CD4-positive, CD25-positive, alpha-beta regulatory T cell (primary cell): ENCODE measurements at places on chromosomes 3 and 15.

- DNase-seq, result no peak
Measured at GRCh38 chr15:101637516-101637915, 14.7 kb downstream of the TM2D3 start.

DNA sequence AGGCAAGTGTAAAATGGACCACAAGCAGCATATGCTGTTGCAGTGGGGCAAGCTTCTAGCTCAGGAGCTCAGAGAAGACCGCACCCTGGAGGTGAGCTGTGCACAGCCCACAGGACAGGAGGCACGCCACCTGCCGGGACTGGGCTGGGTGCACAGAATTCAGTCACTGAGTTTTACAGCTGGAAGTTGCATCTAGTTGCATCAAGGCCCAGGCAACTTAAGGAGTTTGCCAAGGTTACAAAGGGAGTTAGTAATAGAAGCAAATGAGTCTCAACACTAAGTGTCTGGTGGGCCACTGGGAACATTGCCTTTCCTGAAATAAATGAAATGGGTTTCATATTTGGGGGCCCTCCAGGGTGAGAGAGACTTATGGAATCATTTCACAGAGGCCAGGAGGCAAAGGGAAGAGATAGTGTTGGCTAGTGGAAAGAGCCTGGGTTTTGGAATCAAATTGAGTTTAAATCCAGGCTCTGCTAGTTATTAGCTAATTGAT, 36.0 kb upstream of the TIMP4 start:
- peak; percentile 8 for DNase-seq

- DNase-seq, result no peak
Measured at GRCh38 chr15:65732698-65733097, 59.4 kb downstream of the DENND4A start.

GRCh38 chr3:97917813-97918536, 54.3 kb downstream of the RIOX2 start:
- no peak for DNase-seq

DNA sequence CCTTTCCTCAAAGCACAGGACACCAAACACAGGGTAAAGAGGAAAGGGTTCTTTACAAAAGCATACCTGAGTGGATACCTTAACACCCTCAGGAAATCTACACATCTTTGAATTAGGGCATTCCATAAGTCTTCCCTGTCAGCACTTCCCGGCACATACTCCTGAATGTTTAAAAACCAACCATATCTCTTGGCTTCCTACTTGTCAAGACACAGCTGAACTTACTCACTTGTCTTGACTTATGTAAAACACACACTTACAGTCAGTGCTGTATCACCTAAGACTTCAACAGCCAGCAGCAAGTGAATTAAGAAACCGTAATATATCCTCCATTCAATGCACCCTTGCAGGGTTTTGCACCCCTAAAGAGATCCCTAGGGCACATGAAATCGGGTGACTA, 17.5 kb downstream of the IL1RAP start:
- no peak for DNase-seq

DNA sequence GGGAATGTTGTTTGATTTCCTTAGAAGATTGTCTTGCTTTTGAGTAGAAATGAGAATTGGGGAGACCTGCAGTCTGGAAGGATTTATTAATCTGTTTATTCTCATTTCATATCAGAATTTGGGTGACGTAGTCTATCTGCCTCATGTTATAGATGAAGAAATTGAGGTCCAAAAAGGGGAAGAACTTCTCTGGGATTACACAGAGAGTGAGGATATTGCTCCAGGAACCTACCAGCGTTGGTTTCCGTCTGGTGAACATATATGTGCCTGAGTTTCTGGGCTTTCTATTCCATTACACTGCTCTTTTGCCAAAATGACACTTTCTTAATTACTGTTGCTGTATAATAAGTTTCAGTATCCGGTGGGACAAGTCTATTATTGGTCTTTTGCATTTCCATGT, 51.8 kb downstream of the CTDSPL start:
- DNase-seq, result no peak

GRCh38 chr3:17602126-17602525, 140.3 kb downstream of the TBC1D5 start:
- no peak for DNase-seq

- no peak for DNase-seq
Measured at GRCh38 chr3:108250626-108251025, 28.4 kb upstream of the IFT57 start.

GRCh38 chr15:68231102-68231818, 1.7 kb upstream of the CLN6 start:
- no peak for DNase-seq

- DNase-seq, result no peak
Measured at GRCh38 chr3:39166932-39167532, 13.6 kb upstream of the CSRNP1 start.

DNA sequence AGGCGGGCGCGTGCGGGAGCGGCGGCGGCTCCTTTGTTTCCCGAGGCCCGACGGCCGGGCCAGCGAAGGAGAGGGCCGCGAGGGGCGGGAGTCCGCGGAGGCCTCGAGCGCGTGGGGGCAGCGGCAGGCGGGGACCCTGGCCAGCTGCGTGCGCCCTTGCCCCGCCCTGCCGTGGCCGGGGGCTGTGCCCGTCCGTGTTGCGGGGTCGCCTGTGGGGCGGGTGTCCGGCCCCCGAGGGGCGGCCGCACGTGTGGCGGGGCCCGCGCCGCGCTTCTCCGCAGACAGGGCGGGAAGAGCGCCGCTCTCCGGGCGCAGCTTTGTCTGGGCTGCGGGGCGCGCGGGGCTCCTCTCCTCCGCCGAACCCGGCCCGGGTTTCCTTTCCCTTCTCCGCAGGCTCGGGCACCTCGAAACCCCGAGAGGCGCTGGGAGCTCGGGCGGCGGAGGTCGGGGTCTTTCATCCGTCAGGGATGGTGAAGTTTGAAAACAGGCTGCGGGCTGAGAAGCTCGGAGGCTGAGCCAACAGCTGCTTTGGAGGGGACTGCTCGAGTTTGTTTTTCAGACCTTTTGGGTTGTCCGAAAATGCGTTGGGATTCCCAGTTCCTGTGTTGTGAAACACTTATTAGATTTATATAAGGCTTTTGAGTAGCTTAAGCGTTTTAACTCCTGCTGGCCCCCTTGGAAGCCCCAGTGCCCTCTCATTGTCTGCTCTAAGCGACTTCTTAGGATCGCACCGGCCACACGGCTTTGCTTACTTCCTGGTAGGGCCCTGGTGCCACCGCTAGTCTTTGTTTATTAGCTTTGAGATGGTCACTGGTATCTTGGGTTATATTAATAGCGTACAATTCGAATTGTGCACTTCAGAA, 817 bp downstream of the USP3 start:
- DNase-seq, result peak; percentile 29

DNA sequence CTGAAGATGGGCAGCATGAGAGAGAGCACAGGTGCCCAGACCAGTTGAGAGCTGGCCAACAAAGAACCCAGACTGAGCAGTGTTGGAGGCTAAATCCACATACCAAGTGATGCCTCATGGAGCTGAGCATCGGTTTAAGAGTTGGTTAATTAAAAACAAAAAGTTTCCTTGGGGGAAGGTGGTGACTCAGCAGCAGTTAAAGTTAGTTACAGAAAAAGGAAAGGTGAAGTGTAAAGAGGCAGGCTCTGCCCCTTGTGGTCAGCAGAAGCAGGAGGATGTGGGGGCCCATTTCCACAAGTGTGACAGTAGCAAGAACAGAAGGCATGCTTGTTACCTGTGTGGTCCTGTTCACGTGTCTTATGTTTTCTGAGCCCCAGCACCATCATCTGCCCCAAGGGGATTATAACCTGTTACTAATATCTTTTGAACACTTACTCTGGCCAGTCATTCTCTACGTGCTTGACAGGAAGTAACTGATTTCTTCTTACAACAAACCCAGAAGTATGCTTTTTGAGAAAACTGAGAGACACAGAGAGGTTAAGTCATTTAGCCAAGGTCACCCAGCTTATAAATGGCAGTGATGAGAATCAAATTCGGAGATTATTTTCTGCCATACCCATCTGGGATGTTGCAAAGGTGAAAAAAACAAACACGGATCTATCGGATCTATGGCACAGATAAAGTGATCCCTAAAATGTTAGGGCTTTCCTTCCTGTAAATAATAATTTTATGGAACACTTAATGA, 91.0 kb downstream of the EPHB1 start:
- peak; percentile 13 for DNase-seq

DNA sequence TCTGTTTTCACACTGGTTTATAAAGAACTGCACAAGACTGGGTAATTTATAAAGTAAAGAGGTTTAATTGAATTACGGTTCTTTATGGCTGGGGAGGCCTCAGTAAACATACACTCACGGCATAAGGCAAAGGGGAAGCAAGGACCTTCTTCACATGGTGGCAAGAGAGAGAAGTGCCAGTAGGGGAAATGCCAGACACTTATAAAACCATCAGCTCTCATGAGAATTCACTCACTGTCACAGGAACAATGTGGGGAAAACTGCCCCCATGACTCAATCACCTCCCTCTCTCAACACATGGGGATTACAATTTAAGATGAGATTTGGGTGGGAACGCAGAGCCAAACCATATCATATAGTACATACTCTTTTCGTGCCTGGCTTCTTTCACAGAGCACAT, 42.4 kb downstream of the MAP2K1 start:
- no peak for DNase-seq

GRCh38 chr15:96037584-96037983, 292.9 kb upstream of the NR2F2 start:
- peak; percentile 2 for DNase-seq

DNA sequence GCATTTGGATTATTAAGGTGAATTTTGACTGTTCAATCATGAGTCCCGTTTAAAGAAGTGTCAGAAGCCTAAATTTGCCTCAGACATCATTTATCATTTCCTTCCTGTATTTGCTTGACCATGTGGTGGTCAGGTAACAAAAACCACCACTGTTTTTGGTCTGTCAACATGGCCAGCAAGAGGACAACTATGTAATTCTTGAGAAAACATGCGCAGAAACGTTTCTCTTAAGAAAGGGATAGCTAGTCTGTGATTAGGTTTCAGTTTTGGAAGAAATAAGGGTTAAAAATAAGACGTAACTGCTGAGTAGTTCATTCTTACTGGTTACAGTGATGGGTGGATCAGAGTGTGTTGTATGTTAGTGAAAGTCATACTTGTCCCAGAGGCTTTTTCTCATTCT, 204.5 kb downstream of the AKAP13 start:
- peak; percentile 29 for DNase-seq

- no peak for DNase-seq
Measured at GRCh38 chr3:41370307-41370706, 171.0 kb downstream of the CTNNB1 start.

DNA sequence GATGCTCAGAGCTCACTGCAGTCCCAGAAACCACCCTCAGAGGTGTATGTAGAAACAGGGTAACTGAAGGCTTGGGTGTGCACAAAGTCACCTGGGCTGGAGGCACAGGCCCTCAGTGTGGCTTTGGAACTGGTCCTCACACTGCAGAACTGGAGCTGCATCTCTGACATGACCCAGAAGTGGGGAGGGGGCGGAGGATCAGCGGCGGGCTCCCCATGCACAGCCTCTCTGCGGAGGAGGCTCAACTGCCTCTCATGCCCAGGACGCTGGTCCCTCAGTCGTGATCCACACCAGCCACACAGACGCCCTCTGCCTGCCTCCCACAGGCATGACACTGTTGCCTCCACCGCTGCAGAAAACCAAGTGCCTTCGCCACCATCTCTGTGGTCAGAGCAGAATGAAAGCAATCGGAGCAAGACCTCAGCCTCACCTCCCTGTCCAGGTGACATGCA, 73.7 kb downstream of the TM2D3 start:
- no peak for DNase-seq

- DNase-seq, result no peak
Measured at GRCh38 chr3:36615861-36616260, 148.5 kb downstream of the DCLK3 start.

- no peak for DNase-seq
Measured at GRCh38 chr3:119548341-119548740, 11.1 kb downstream of the CD80 start.

DNA sequence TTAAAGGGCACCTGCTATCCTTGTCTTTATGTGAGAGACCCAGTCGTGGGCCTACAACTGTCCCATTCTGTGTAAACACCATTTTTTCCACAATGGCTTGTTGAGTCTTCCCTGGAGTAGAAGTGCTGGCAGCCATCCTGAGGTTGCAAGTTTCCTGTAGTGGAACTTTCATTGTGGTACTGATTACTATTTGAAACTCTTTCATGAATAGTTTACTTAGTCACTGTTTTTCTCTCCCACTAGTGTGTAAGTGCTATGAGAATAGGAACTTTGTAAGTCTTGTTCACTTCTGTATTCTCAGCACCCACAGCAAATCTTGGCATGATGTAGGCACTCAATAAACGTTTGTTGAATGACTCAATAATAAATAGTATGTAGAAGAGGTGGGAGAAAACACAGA, 48.6 kb downstream of the RARB start:
- DNase-seq, result no peak

DNA sequence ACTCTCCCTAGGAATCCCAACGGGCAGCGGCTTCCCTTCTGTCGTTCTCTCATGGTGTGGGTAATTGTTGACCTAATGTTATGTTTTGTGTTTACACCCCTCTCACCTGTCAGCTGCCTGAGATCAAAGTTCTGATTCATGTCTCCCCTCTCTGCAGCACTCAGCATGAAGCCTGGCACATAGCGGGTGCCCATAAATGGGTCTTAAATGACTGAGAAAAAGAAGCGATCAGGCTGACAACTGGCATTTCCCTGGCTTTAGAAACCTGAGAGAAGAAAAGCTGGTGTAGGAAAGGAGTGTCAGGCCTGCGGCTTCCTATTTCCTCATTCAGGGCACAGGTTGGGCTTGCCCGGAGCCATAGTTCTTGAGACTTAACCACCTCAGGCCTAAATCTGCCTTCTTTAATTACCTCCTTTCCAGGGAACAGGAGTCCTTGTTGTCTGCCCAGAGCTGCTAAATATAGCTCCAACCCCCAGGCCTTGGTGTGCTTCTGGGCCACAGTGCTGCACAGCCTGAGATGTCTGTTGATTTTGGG, 31.8 kb downstream of the LPP start:
- no peak for DNase-seq

DNA sequence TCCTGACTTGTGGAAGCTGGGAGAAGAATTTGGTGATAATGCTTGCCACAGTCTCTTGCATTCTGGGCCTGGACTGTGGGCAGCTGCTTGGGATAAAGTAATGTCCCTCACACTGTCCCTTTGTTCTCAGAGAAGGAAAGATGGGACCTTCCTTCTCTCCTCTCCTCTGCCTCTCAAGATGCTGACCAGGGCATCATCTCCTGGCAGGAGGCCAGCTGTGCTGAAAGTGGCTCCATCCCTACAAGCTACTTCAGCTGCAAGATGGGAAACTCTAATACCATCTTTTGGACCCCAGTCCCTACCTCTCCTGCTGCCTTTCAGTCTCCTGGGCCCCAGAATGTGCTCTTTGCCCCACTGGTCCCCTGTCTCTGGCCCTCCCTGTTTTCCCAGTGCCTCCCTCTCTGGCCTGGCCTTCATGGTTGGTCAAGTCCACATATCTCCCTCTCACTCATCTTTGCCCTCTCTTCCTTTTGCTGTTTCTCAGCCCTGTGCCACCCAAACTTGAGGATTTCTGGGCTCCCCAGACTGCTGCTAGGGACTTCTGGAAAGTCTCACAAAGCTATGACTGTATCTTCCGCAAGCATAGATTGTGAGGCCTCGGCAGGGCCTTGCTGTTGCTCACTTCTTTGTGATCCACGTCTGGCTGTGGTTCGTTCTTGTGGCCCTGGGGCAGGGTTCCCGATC, 7.1 kb upstream of the SLC6A20 start:
- DNase-seq, result no peak
